Upper lobe of left lung (tissue), 6 donors: ENCODE measurements at places on chromosomes 1 and 21.

GRCh38 chr1:180311011-180311730 is 81.1 kb downstream of the LHX4 start:
- DNase-seq = no peak

DNA sequence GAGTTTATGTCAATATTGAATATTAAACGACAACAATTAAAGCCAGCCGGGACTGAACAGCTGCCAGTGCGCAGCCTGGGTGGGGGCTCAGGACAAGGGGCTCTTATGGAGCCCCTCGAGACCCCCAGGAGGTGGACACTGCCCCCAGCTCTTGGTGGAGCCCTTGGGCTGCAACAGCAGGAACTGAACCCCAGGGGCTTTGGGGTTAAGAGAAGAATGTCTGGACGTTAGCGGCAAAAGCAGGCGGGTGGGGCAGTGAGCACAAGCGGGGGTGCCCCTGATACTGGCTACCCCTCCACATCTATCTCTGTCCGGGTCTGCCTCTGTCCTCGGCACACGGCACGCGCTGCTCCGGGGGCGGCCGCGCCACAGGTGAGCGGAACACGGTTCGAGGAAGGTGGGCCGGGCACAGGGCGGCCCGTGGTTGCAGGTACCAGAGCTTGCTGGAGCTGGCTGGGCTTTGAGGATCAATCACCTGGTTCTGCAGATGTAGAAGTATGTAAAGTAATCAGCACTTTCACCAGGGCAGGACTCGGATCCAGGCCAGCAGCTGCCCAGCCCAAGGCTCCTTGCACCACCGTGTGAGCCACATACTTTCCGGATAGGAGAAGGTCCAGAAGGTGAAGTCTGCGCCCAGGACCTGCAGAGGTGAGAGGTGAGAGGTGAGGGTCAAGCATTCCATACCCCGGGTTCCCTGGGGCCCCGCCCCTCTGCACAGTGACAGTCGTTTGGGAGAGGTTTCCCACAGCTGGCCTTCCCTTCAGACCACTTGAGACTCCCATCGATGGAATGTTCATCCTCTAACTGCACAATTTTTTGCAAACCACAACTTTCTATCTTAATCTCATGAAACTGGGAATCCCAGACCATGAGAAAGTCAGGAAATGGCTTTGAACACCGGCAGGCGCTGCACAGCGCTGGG is 12.4 kb upstream of the POFUT2 start:
- peak; percentile 80 for DNase-seq

GRCh38 chr1:94651076-94651475 is 109.5 kb upstream of the F3 start:
- DNase-seq = no peak

GRCh38 chr1:234234199-234234598 is 139.1 kb upstream of the COA6 start:
- DNase-seq = no peak

DNA sequence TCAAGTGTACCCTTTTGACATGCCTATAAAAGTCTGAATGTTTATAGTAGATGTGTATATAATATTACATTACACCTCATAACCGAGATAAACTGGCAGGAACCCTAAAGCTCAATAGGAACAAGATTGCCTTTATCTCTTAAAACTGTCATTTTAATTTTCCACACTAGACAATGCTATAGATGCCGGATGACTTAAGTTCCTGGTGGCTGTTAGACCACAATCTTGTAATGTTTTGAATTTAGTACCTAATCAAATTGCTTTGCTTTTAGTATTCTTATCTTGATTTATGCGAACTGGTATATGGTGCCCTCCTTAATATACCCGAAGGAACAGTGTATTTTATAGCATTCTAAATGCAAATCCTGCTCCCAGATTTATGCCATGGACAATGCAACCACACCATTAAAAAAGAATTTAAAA is 1397.0 kb upstream of the ADGRL4 start:
- DNase-seq = no peak

DNA sequence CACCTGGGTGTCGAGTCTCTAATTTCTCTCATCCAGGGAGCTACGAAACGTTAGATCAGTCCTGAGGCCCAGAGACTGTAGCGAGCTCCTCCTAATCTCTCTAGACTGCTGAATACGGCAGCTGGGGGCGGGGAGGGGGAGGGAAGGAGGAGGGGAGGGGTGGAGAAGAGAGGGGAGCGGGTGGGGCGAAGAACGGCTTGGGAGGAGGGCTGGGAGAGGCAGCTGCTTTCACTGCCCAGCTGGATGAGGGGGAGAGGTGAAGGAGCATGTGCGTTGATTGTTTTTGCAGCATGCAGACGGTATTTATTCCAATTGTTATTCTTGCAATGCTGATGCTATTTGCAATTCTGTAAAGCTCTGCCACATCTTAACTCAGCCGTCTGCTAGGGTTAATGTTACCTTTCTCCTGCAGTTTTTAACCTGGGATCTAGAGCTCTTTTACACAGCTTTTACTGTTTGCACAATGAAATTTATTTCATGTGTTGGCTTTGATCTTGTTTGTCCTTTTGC is 790 bp downstream of the DNAJC6 start:
- DNase-seq = no peak

DNA sequence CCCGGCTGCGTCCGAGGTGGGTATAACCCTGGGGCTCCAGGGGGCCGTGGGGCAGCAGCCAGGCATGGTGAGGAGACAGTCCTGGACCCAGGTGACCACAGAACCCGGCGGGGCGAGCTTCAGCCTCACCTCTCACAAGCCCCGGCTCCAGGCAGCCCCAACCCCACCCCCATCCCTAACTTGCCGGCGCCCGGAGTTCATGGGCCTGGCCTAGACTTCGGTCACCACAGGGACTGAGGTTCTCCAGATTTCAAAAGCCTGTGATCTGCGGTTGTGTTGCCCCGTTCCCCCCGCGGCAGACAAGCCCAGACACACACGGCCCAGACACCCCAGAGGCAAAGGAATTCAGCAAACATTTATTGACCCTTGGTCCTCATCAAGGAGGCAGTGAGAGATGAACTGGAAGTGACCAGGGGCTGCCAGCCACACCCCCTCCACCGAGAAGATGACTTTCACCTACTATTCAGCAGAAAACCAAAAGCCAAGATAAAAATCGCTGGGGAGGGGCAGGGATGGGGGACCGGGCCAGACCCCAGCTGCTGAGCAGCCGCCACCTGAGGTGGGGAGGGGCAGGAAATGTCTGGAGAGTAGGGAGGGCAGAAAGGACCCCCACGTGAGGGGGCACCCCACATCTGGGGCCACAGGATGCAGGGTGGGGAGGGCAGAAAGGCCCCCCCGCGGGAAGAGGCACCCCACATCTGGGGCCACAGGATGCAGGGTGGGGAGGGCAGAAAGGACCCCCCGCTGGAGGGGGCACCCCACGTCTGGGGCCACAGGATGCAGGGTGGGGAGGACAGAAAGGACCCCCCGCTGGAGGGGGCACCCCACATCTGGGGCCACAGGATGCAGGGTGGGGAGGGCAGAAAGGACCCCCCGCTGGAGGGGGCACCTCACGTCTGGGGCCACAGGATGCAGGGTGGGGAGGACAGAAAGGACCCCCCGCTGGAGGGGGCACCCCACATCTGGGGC is 3.9 kb downstream of the HES4 start:
- DNase-seq = peak; percentile 69

DNA sequence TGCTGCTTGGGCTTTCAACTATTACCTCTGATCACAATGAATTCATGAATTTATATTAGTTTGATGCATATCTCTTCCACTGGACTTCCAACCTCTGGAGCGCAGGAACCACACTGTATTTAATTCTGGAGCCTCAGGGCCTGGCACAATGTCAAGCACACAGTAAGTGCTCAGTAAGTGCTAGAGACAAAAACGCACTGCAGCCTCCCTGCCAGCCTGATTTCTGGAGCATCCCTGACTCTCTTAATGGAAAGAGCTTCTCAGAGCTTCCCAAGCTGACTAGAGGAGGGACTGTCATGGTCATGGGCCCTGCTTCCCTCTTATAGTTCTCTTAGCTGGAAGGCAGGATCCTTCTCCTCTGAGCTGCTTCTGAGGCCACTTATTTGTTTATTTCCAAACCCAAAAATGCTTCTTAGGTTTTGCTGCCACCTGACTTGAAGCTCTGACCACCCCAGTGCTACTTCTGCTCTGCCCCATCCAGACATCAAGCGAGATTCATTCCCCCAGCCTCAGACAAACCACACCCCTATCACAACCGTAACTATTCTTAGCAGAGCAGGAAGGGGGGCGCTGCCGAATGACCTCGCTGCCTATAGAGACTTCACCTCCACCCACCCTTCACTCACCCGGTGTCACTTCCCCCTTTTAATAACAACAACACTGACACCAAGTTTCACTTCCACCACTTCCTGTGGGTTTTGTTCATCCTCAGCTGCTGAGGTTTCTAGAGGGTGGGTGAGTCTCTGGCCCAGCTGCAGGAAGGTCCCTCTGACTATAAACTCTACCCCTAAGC is 33.6 kb downstream of the NUAK2 start:
- DNase-seq = no peak

DNA sequence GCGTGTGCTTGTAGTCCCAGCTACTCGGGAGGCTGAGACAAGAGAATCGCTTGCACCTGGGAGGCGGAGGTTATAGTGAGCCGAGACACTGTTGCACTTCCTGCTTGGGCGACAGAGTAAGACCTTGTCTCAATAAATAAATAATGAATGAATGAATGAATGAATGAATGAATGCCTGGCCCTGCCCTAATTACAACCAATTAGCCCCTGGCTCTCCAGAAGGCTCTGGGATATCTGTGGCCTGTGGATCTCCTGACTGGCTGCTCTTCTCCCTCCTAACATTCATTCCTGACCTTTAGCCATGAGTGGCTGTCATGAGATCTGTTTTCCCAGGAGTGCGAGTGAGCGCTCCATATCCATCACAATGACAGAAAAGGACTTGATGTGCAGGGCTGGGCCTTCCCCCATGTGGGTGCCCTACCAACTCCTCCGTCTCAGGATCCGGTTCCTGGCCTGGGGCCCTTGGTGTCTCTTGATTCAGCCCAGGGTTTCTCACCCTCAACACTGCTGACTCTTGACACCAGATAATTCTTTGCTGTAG is 243.6 kb upstream of the TMEM51 start:
- no peak for DNase-seq

- no peak for DNase-seq
Measured at GRCh38 chr1:30895944-30896660, 12.5 kb downstream of the SDC3 start.

DNA sequence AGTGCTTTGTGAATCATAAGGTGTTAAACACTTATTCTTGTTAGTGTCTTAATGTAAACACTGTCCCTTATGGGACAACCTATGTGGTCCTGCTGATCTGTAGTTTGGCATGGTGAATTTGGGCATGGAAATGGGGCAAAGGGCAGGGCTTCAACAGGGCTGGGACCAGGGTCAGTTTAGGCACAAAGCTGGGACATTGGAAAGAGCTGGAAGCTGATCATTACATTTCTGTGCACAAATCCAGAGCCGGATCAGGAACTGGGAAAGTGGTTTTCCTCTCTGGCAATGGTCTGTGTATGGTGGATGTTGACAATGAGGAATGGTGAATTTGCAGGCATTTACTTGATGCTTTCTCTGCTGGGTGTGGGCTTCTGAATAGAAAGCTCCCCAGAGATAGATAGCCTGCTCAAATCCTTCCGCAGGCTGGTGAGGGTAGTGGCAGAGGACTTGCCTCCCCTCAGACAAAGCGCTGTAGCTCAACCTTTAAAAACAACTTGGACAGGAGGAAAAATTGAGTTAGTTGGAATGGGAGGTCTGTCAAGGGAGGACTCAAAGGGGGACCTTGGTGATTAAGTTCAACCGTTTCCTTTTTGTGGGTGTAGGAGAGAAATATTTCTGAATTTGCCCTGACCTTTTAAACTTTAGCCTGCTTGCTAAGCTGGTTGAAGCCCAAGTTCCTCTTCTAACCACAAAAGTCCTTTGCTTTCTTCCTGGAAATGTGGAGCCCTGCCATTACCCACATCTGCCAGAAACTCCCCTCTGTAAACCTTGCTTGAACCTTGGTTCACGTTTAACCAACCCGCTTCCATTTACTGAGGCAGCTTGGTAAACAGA is 35.3 kb downstream of the HLX start:
- DNase-seq = no peak

DNA sequence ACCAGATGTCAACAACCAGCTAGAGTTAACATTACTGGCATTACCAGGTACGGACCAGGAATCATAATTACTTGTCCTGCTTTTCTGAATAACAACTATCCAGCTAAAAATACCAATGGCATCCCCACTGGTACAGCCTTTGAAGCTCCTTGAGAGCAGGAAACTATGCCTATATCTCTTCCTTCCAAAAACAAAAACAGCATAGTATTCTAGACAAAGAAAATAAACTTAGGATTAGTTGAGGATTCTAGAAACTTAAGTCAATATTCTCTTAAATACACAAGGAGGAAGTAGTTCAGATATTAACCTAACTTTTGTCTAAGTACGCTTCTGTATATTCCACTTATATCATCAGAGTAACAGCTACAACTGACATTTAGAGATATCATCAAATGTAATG is 3.0 kb downstream of the FUBP1 start:
- no peak for DNase-seq

DNA sequence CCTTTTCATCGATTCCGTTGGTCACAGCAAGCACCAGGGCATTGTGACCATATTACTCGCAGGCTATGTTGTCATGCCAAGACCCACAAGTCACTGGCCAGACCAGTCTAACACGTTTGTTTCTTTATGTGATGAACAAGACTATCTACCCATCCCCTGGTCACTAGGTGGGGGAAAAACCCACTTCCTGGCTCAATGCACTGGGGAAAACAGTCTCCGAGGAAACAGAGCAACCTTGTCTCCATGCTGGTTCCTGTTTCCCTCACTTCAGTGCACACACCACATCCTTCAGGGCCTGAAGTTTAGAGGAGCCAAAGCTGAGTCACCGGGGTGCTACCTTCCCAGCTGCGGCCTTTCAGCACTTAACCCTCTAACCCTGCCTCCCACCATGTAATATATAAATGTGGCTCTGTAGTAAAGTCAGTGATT is 20.9 kb downstream of the ERICH3 start:
- no peak for DNase-seq

DNA sequence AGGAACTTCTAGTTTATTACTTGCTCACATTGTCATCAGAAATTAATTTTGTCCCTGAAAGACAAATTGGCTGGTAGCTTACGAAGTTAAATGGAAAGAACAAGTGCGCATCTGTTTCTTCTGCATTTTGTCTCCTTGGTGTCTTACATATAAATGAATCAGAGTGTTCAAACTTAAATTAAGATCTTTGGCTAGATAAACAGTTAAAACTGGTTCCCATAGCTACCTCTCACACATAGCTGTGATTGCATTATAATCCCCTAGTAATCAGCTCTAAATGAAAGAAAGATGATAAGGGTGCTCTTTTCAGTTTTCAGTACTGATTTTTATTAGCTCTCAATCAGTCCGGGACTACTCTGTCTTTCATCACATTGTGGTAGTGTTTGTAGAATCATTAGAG is 124.2 kb upstream of the LMO4 start:
- DNase-seq = no peak

GRCh38 chr1:219463636-219464035 is 149.3 kb downstream of the ZC3H11B start:
- DNase-seq = no peak

DNA sequence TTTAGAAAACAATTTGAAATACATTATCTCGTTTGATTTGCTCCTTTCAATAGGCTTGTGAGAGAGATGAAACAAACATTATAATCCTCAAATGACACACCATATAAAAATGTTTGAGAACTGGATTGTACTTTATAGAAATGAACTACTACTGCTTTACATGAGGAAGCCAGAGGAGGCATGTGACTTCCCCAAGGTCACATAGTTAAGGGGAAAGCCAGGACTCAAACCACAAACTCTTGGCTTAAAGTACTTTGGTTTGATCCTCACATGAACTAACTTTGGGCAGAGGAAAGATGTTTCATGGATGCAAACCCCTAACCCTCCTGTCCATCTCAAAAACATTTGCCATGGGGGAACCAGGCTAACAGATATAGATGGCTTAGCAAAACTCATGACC is 4.7 kb downstream of the ARHGEF11 start:
- no peak for DNase-seq

- no peak for DNase-seq
Measured at GRCh38 chr1:82721702-82722101, 921.0 kb downstream of the ADGRL2 start.
